ENCODE measurements at places on chromosomes 7 and 10.

DNA sequence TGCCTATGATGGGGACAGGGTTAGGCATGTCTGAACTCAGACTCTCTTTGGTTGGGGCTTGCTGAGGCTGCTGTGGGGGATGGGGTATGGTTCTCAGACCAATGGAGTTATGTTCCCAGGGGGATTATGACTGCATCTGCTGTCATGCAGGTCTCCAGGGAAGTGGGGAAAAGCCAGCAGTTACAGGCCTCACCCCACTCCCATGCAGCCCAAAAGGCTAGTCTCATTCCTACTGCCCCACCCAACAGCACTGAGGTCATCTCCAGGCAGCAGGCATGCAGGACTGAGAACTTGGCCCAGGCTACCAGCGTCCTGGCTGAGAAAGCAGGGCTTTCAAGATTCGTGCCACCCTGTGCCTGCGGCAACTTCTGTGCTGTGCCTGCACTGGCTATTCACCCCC is 373.3 kb downstream of the HTR7 start:
- peak; percentile 22 for DNase-seq

GRCh38 chr10:52400562-52400961 is 86.5 kb downstream of the DKK1 start:
- no peak for DNase-seq

- no peak for DNase-seq
Measured at GRCh38 chr10:4294996-4295792, 510.2 kb upstream of the KLF6 start.

DNA sequence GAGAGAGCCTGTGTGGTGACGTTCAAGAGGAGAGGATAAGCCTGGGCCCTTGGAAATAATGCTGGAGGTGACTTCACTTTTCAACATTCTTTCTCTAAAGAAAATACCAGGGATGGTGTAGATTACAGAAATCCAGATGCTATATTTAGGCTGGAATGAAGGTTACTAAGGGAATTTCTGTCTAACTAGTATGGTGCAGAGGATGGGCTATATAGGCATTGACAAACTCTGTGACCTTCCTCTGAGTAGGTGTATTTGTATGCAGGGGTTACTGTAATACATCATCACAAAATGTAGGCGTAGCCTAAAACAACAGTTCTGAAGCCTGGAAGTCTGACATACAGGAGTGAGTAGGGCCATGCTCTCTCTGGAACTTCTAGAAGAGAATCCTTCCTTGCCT is 155.3 kb upstream of the INHBA start:
- no peak for DNase-seq

DNA sequence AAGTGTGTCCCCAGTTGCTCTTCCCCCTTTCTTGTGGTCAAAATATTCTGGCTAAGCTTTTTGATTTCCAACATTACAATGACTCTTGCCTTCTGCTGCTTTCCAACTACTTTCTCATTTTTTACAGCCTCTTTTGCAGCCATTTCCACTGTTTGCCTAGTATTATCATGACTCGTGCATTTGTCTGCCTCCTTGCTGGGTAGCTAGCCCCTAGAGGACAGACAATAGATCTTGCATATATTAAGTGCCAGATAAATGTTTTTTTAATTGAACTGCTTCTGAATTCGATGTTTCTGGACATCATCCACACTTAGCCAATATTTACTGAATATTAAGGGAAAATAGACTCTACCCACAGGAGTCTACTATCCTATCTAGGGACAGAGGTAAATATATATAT is 124.5 kb downstream of the POU6F2 start:
- DNase-seq = no peak

- DNase-seq = peak; percentile 85
Measured at GRCh38 chr7:138838166-138838565, 40.2 kb upstream of the ATP6V0A4 start.

DNA sequence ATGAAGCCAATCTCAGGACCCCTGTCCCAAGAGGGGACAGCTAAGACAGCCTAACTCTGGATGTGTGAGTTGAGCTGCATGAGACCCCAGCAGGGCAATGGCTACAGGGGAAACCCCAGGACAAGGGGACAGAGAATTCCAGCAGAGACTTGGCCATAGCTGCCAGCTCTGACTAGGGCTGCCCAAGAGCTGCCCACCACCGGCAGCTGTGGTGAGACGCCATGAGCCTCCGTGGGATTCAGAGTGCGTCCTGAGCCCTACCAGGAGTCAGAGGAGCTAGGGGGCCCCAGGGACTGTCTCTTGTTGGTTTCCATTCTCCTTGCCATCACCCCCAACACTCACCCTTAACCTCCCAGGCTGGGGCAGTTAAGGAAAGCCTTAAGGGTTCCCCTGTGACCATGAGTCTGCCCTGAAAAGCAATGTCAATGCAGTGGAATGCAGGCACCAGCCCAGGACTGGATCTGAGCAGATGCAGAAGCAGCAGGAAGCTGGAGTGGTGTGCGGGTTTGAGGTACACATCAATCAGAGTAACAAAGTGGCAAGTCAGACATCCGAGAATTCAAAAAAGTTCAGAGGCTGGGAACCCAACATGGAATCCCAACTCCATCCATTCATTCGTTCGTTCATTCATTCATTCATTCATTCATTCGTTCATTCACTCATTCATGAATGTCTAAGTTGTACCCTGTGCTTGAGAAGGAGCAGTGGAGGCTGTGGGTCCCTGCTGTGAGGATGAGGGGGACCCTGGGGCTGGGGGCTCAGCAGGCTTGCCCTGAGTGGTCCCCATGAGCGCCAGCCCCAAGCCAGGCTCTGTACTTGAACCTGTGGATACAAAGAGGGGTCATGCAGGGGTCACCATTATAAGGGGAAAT is 52.9 kb downstream of the C10orf120 start:
- DNase-seq = no peak
